ENCODE measurements at places on chromosomes 5 and 9.

- no peak for DNase-seq
Measured at GRCh38 chr5:119757276-119757675, 127.9 kb downstream of the FAM170A start.

DNA sequence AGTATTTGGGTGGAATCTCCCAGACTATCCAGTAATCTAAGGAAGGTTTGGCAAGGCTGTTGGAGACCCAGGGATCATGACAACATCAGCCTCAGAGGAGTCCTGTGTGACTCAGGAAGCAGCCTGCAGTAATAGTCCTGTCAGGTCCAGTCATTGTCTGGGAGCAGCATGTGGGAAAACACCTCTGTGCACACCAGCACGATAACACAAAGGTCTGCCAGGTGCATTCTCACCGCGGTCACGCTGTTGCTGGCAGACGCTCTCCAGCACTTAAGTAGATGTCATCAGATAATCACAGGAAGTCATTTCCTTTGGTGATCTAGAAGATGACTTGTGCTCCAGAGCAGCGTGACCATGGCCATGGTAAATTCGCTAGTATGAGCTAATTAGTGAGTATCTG, 99.2 kb upstream of the IQGAP2 start:
- peak; percentile 51 for DNase-seq

DNA sequence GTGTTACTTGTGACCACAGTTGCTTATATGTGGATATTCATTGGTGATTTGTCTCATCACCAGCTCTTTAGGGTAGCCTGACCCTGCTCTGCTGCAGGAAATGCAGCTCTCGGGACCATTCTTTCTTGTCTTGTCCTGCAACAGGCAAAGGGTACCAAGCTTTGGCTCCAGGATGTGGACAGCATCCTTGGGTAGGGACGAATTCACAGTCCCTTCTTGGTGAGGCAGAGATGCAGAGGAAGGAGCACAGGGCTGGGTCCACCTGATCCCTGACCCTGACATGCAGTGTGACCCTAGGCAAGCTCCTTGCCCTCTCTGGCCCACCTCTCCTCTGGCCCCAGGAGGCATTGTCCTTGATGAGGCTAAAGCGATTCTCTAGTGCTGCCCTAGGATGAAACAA, 37.0 kb upstream of the SYNPO start:
- DNase-seq: no peak

DNA sequence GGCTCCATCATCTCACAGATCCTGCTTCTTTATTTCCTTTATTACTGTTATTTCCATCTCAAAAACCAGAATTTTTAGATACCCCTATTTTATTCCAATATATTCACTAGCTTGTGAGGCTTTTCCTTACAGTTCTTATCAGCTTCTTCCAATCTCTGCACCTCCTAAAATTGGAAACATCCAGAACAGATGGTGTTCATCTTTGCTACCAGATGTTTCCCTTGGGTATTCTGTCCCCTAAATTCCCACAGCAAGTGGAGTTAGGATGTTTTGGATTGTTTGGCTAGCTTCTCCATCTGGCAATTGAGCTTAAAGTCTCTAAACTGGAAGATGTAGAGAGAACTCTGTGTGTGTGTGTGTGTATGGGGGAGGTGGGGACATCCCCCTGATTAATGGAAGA, 580.4 kb downstream of the DTWD2 start:
- DNase-seq: no peak

DNA sequence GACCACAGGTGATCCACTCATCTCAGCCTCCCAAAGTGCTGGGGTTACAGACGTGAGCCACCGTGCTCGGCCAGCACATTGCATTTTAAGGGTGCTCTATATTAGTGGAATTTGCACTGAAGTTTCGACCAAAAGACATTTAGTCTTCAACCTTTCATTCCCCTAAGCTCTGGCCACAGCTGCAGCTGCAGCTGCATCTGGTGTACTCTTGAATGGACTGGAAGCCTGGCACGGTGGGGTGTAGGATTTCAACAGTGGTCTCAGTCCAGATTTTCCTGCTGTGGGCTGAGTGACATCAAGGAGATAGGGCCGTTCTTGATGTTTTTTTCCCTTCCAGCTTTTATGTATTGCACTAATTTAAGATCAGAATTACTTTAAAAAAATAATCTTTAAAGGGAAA, 255.2 kb downstream of the PDZD2 start:
- DNase-seq: no peak

GRCh38 chr9:114782586-114782985, 23.3 kb downstream of the TNFSF15 start:
- no peak for DNase-seq

GRCh38 chr9:76486151-76486550, 27.2 kb downstream of the GCNT1 start:
- no peak for DNase-seq

GRCh38 chr9:95910023-95910707, 34.7 kb downstream of the ERCC6L2 start:
- no peak for DNase-seq

DNA sequence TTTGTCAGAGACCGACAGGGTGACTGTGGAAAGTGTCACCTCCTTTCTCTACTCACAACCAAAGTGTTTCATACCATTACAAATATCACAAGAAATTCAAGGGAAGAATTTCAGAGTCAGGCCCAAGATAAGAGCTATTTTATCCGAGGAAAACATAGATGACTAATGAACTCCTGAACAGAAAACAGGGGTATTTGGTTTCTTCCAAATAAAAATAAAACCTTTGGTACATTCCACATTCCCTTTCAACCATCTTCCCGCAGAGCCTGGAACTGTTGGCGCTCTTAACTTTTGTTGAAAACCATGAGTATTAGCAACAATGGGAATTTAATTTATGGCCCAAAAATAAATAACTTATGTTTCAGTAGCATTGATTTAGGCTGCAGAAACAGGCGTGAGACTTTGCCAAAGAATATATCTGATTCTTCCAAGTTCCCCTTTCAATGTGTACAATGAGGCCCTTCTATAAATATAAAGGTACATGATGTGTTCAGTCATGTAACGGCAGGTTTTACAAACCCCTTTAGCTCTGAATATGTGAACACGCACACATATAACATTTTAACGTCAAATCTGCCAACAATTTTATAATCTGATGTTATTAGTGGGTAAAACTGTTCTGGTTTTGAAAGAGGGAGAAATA, 69.5 kb downstream of the RETREG1 start:
- no peak for DNase-seq

DNA sequence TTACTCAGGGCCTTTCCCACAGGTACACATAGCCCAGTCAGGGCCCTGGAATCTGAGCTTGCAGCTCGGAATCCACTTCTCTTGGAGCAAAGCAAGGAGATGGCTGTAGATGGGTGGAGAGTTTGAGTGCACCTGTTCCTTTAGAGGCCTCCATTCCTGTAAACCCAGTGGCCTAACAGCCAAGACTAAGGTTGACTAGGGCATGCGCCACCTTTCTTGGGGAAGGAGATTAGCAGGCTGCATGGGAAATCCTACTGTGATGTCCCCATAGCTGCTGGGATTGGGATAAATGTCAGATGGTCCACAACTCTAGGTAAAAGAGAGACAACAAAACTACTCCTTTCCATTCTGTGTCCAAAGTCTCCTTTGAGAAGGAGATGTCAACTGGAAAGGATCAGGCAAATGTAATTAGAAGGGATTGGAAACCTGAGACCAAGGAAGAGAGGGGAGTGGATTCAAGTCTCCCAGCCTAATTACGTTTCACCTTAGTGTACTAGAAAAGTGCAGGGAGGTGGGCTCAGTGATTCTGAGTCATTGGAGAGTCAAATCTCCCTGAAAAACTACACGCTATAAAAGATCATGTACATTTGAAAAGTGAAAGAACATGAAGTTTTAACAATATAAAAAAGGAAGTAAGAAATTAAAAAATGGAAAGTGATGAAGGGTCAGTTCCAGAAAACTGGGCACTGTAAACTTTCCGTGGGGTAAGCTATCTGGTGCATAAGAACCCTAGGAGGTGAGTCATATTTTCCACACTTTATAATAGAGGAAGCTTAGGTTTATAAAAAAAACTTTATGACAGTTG, 104.2 kb downstream of the SEC61B start:
- DNase-seq: no peak

- DNase-seq: no peak
Measured at GRCh38 chr5:149130121-149130914, 11.0 kb upstream of the ABLIM3 start.

- no peak for DNase-seq
Measured at GRCh38 chr9:135370411-135371375, 108.9 kb upstream of the PPP1R26 start.

DNA sequence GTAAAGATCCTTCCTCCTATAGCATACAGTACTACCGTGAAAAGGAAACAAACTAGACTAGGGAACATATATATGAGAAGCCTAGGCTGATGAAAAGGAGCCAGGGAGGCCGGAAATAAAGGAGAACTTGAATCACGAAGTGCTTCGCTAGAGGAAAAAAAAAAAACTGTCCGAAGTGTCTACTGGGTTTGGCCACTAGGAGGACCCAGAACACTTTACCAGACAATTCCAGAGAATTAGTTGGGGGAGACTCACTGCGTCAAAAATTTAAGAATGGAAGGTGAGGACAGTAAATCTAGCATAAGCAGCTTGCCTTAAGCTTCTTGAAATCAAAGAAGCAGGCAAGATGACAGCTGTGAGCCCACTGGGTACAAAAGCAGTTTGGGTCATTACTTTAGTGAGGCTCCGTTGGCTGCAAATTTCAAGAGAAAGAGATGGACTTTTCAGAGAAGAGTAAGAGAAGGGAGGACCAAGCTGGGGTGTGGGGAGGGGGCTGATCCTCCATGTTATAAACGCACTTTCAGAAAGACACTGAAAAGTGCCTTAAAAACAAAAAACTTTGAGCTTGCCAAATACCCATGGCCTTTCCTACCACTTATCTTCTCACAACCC, 47.4 kb downstream of the P4HA2 start:
- no peak for DNase-seq

- DNase-seq: no peak
Measured at GRCh38 chr5:124176692-124177091, 569.7 kb downstream of the ZNF608 start.

GRCh38 chr5:139910901-139911300, 115.3 kb downstream of the PSD2 start:
- no peak for DNase-seq

DNA sequence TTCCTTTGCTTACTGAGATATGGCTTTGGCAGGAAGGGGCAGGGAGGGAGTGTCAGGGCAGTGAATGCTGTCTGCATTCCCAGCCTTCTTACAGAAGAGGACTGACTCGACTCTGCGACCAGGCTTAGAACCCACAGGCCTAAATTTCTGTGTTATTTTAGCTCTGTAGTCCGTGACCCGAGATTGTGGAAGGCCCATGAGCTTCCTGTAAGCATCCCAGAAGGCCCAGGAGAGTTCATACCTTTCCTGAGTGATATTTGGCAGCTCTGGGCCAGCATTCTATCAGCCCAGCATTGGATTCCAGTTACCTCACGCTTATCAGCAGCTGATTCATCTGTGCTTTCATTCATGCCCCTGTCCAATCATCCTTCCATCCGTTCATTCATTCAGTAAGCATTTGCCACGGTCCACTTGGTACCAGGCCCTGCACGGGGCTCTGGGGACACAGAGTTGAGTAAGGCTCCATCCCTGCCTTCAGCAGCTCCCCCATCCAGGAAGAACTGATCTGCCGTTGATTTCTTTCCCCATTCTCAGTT, 28.2 kb upstream of the RPL26L1 start:
- DNase-seq: no peak

DNA sequence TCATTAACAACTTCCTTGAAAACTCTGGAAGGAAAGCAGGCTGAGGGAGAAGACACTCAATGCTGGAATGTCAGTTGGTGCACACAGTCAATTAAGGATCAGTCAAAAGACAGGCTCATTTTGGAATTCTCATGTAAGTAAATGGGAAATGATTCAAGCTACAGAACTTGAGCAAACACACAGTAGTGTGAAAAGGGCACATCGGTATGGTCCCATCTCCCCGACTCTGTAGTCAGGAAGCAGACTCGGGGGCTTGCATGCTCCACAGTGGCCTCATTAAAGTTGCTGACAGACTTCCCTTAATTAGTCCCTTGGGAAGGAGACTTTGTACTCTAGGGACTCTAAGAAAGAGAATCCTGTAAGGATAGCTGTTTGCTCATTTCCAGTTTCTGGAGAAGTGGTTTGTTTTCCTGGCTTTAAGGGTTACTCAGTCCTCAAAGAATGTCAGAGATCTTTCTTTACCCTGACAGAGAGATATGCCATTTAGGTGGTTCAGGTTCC, 339.2 kb downstream of the ADAMTS6 start:
- DNase-seq: no peak

- DNase-seq: no peak
Measured at GRCh38 chr9:78406146-78406545, 109.2 kb downstream of the PSAT1 start.

GRCh38 chr9:102435427-102435826, 559.7 kb upstream of the CYLC2 start:
- DNase-seq: no peak

- no peak for DNase-seq
Measured at GRCh38 chr5:151475388-151475787, 28.0 kb downstream of the SLC36A1 start.

GRCh38 chr5:59768152-59769040, 125.1 kb downstream of the PDE4D start:
- DNase-seq: peak; percentile 64
